ENCODE measurements at places on chromosomes 4 and X.

GRCh38 chrX:2550328-2551020, 49.7 kb upstream of the DHRSX start:
- DNase-seq: no peak

GRCh38 chr4:79472693-79473438, 64.8 kb upstream of the GK2 start:
- DNase-seq: no peak

DNA sequence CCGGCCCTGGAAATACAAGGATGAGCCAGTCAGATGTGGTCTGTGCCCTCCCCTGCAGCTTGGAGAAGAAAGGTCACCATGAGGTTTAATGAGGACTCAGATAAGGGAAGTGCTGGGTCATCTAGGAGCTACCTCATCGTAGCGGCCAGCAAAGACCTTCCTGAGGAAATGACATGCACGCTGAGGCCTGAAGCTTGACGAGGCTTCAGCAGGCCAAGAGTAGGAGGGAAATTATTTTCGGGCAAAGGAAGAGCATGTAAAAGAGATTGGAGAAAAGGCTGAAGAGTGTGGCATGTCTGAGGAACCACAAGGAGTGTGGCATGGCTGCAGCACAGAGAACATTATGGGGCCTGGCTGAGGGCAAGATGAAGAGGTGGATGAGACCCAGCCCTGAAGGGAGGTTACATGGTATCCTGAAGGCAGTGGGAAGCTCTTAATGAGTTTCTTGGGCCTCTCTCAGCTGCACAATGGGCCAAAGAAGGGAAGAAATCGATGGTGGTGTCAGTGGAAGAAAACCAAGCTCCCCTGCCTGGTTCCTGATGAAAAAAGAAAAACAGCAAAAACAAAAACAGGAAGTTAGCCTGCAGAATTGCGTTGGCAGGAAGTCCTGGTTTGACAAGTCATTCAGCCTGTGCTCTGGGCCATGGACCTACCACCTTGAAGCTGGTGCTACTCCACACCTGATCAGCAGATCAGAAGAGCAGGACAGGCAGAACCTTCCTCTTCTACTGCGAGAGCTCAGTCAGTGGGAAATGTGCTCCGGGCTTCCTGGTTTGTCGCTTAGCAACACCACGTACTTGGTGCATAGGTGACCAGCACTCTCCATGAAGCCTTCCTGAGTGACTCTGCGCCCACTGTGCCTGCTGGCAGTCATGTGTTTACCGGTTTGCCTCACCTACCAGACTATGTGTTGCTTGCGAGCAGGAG, 134.5 kb upstream of the KLF3 start:
- DNase-seq: peak; percentile 53

GRCh38 chrX:110806145-110806544, 10.5 kb upstream of the CHRDL1 start:
- no peak for DNase-seq

DNA sequence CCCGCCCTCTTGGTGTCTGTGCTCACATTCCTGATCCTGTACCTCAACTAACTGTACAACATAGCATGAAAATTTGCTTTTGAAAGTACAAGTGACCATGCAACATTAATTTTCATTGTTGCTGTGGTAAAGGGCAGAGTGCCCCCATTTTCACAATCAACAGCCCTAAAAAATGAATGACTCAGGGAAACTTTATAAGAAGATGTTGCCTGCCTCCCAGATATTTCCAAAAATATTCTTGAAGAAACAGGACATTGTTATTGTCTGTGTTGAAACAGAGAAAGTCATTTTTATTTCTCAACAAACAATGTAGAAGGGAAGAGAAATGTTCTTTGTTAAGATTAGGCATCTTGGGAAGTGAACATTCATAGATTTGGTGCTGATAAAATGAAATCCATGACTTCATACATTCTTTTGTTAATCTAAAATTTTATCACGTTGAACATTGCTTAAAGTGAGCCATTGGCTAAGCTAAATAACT, 113.9 kb upstream of the ANXA3 start:
- no peak for DNase-seq

- no peak for DNase-seq
These were observed 3.0 kb upstream of the HTRA3 start for GRCh38 chr4:8266508-8266907.

DNA sequence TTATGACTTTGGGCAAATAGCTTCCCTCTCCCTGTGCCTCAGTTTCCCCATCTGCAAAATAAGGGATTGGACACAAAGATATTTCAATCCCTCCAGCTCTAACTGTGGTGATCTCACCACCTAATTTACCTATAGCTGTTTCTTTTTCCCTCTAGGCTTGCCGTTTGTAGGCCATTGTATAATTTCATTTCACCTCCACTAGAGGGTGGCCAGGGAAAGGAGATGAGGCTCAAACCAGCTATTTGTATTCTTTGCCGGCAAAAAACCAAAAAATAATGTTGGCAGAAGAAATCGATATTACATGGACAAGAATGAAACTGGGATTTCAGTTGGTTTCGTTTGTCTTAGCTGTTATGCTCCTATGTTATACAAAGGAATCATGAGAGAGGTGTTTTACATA, 36.1 kb upstream of the DOCK11 start:
- peak; percentile 23 for DNase-seq

- DNase-seq: no peak
These were observed 350.8 kb upstream of the CASK start for GRCh38 chrX:42274151-42274550.

DNA sequence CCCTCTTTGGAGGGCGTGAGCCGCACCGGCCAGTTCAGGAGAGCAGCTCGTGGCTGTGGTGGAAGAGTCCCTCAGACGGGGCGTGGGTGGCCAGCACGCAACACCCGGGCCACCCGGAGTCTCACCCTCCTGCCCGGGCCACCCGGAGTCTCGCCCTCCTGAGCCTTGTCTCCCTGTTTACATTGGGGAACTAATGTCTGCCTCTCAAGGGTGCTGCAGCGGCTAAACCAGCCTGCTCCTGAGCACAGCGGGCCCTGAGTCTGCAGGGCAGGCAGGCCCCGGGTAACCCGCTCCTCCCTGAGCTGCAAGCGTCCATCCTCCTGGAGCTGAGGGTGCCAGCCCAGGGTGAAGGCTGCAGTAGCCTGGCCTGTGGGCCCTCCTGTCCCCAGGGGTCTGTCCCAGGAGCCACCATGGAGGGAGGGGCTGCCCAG, 3.0 kb downstream of the PDE6B start:
- DNase-seq: no peak

DNA sequence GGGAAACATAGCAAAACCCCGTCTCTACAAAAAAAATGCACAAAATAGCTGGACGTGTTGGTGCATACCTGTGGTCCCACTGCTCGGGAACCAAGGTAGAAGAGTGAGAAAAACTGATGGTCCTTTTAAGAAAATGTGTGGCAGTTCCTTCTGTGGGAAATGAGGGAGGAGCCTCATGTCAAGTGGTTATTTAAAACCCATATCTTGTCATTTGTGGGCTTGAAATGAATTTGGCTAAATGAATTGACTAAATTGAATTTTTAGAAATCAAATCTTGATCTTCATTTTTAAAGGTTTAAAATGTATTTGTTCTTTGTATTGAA, 16.2 kb upstream of the LAMP2 start:
- DNase-seq: no peak

DNA sequence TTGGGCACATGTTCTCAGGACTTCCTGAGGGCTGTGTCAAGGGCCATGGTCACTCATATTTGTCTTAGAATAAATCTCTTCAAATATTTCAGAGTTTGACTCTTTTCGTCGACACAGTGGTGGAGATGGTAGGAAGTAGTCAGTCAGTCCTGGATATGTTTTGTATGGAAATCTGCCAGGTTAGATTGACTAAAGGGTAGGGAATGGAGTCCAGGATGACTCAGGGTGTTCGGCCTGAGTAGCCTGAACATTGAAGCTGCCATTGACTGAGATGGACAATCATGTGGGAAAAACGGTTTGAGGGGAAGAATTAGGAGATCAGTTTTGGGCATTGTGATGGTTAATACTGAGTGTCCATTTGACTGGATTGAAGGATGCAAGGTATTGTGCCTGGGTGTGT, 177.1 kb upstream of the CENPE start:
- DNase-seq: no peak

GRCh38 chrX:84175274-84175673, 12.7 kb downstream of the RPS6KA6 start:
- no peak for DNase-seq

DNA sequence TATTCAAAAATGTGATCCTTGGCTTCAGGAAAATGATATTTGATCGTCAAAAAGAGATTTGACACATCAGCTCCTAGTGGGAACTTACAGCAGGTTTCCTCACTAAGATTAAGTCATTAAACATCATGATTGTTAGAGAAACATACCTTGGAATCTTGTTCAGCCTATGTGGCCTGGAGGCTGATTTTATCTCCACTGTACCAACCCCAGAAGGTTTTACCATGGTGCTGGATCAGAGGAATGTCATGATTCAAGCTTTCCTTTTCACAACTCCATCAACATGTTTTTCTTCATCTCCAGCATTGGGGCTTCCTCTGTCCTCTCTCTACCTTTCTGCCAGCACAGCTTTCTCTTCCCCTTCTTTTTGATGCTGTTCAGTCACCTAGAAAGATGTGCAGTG, 68.4 kb upstream of the MID1IP1 start:
- DNase-seq: no peak

GRCh38 chr4:67580577-67580976, 22.1 kb downstream of the STAP1 start:
- DNase-seq: no peak

DNA sequence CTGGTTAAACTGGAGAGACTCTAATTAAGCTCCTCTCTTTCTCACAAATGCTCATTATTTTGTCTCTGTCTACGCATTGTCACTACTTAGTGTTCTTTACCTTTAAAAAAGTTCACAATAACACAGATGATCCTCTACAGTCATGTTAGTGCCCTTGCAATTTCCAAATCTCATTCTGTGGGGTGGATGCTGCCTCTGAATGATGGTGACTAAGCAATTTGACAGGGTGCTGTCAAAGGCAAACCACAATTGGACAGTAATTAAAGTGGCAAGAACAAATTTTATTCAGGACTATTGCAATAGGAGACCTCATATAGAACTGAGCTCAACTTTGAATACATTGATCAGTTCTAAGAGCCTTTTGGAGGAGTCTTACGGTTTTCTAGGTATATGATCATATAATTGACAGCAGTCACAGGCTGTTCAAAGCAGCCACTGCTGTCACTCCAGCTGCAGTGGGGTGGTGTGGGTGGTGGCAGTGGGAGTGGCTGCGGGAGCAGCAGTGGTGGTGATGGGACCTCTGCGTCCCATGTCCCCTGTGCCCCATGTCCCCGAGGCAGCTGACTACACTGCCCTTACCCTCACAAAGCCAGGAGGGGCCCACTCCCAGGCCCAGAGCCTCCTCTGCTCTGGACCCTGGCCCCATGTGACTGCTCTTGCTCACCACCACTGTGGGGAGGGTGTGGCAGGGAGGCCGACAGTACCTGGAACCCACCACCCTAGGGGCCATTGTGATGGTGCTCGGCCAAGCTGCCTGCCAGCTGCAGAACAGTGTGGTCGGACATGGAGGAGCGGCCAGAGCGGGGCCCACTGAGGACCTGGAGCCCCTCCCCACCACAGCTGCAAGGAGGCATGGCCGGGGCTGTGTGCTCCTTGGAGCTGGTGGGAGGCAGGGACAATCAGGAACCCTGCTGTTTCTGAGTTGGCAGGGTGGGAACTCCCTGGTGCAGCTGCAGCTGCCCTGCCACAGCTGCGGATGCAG, 30.4 kb upstream of the PAGE1 start:
- no peak for DNase-seq

- no peak for DNase-seq
These were observed 68.3 kb downstream of the FMR1NB start for GRCh38 chrX:148049441-148049840.

- peak; percentile 38 for DNase-seq
These were observed 80.4 kb downstream of the WFS1 start for GRCh38 chr4:6349896-6350603.

GRCh38 chr4:2963966-2964471, 648 bp downstream of the GRK4 start:
- DNase-seq: peak; percentile 67

- DNase-seq: no peak
These were observed at the start of gene CCDC120 for GRCh38 chrX:49058794-49059193. TSS of gene CCDC120 (plus strand) at chrX:49058999. CDS start at chrX:49062042, 3,043 bp downstream.

DNA sequence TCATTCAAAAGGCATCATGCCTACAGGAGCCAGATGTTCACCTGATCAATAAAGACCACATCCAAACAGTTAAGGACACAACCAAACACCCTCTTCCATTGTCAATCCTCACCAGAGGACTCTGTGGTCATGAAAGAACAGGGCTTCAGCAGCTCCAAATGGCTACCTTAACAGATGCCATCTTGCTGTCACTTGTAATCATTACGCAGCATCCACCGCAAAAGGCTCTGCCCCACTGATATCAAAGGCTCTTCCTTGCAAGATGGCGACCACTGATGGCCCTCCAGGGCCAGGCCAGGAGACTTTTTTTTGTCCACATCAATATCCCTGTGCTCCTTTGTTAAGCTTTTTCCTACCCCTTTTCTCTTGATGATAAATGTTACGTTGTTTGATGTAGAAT, 157.4 kb downstream of the DHRSX start:
- no peak for DNase-seq

DNA sequence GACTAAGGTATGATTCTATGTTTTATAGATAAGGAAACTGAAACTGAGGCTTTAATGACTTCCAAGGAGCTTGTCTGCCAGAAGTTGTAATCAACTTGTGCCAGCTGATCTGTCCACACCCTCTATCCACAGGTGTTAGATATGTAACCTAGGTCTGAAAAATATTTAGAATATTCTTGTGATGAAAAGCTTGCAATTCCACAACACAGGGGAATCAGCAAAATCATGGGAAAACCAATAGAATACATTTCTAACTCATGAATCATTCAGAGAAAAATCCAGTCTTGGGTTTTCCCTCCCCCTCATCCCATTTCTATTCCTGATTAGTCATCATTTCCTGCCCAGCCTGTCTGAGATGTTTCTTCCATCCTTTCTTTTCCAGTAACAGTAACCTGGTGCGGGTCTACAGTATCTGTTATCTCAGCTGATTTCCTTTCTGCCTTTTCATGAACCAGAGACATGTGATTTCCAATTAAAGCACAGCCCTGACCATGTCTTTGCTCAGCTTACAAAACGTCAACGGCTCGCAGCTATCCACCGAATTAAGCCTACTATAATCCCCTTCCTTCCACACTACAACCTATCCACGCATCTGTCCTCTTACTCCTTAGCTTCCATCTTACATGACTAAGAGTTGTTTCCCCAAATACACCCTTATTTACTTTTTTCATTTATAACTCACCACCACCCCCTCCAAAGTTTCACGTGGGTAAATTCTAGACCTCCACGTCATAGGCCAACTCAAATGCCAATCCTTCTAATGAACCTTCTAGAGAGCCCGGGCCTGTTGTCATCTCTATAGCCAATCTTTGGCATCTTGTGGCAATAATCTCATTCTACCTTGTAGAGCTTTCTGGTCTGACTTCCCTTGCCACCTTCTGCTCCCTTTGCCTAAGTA, 961 bp upstream of the NOCT start:
- peak; percentile 45 for DNase-seq

GRCh38 chr4:53647547-53647946, 56.3 kb upstream of the LNX1 start:
- DNase-seq: no peak

- no peak for DNase-seq
These were observed 649 bp upstream of the VBP1 start for GRCh38 chrX:155215443-155216178.

GRCh38 chr4:16582526-16582925, 315.9 kb downstream of the LDB2 start:
- no peak for DNase-seq
